ENCODE measurements at places on chromosomes 12 and 14.

GRCh38 chr14:90019824-90020523 is 41.8 kb upstream of the KCNK13 start:
- no peak for DNase-seq

DNA sequence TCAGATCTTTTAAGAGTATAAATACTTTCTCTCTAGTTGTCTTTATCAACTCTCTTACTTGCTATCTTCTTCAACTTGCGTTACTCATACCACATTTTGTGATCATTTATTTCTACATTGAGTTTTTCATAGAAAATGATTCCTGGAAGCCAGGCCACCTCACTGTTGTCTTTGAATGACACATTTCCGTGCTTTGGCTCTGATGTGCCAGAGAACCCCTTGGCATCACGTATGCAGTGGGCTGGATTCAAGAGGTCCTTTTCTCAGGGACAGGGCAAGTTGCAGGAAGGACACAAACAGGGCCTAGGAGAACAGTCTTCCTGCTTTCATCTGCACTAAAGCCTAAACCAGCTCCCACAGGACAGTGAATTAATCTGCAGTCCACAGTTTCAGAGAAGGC is 70.3 kb upstream of the PYGL start:
- DNase-seq: no peak

DNA sequence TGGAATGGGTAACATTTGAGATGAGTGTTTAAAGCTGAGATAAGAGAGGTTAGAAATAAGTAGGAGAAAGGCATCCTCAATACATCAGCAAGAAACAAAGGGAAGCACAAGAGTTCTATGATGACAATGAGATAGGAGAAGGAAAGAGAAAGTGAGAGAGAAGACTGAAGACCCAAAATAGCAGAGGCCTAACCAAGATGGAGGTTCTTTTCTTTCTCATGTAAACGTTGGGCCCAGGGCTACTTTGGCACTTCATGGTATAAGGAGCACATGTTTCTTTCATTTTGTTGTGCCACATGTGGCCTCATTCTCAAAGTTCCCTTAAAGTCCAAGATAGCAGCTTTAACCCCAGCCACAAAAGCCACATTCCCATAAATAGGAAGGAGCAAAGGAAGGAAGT is 120.5 kb upstream of the RMST start:
- no peak for DNase-seq

DNA sequence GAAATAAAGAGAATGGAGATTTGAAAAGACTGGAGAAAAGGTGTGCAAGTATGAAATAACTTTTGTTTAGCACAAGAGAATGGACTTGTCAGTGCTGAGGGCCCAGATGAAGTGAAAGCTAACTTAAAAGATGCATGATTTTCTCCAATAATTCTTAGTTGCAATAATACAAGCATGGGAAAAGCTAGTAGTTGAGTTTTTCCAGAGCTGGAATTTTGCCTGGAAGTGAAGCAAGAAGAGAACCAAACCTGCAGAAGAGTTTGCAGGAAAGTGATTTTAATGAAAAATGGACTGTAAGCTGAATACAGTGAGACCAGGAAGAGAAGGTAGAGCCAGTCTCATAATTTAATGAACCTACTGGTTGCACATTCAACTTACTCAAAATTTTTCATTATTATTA is 69.3 kb upstream of the FSCB start:
- no peak for DNase-seq

DNA sequence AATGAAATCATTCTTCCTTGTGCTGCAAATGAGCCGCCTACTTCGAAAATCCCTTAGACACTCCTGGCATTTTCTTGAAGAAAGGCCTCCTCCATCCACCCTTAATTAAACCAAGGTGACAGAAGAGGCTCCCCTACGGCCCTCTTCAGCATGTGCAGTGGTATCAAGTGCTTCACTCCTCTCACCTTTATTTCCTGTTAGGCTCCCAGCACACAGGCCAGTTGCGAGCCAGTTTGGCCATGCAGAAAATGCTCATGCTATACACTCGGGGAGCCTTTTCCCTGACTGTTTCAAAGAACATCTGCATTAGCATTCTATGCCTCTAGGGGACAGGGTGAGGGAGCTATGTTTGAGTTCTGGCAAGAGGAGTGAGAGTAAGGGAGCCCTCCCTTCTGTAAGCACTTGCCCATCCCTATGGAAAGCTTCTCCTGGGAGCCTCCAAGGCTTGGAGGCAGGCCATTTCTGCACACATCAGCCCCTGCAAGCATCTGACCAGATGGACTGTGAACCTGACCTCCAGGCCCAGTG is 291.5 kb downstream of the RPS29 start:
- no peak for DNase-seq

GRCh38 chr14:100885196-100885595 is 18.3 kb downstream of the RTL1 start:
- no peak for DNase-seq

DNA sequence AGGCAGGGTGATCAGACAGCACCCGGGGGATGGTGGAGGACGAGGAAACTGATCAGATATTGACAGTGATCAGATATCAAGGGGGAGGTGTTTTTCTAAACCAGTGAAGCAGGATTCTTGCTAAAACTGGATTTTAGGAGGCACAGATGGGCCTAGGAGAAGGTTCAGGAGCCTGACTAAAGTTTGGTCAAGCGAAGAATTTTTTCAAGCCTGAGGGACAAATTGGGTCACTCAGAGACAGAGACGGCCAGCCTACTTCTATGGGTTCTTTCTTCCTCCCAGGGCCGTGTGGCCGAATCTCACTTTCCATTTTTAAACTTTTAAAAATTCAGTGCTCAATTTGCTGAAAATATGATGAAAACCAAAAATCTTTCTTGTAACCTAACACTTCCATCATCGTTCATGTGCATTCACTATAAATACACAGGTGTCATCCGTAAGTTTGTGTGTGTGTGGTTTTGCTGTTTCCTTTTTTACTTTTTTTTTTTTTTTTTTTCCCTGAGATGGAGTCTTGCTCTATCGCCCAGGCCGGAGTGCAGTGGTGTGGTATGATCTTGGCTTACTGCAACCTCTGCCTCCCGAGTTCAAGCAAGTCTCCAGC is 68.5 kb downstream of the RIN3 start:
- DNase-seq: no peak

DNA sequence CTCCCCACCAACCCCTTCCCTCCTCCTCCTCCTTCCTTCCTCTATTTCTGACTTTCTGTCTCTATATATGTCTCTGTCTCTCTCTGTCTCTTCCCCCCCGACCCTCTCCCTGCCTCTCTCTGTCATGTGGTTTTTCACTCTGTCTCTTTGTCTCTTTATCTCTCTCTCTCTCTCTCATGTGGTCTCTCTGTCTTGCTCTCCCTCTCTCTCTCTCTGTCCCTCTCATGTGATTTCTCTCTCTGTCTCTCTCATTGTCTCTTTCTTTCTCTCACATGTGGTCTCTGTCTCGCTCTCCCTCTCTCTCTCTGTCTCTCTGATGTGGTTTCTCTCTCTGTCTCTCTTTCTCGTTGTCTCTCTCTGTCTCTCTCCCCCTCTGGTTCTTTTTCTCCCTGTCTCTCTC is 59.3 kb downstream of the PHETA1 start:
- no peak for DNase-seq

GRCh38 chr14:33932576-33933345 is 18.1 kb downstream of the EGLN3 start:
- peak; percentile 1 for DNase-seq

- no peak for DNase-seq
Observed at GRCh38 chr14:89504602-89505313, 87.7 kb upstream of the FOXN3 start.
